ENCODE measurements at places on chromosomes 2 and 18.

GRCh38 chr2:229164545-229165249, 106.4 kb downstream of the PID1 start:
- no peak for DNase-seq

DNA sequence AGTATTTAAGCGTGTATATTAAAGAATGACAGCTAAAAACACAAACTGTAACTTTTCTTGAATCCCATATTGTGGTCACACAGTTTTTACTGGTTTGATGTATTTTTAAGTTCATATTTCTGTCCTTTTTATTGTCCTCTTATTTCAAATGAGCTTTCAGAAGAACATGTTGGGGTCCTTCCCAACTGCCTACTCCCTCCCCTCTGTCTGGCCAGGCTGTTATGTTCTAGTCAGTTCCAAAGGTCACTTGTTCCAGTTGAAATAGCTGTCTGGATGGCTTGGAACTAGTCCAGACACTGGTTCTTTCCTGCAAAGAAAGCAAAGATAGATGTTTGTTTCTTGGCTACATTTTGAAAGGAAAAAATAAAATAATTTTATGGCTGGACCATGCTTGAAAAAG, 306.9 kb downstream of the GULP1 start:
- DNase-seq, result no peak

DNA sequence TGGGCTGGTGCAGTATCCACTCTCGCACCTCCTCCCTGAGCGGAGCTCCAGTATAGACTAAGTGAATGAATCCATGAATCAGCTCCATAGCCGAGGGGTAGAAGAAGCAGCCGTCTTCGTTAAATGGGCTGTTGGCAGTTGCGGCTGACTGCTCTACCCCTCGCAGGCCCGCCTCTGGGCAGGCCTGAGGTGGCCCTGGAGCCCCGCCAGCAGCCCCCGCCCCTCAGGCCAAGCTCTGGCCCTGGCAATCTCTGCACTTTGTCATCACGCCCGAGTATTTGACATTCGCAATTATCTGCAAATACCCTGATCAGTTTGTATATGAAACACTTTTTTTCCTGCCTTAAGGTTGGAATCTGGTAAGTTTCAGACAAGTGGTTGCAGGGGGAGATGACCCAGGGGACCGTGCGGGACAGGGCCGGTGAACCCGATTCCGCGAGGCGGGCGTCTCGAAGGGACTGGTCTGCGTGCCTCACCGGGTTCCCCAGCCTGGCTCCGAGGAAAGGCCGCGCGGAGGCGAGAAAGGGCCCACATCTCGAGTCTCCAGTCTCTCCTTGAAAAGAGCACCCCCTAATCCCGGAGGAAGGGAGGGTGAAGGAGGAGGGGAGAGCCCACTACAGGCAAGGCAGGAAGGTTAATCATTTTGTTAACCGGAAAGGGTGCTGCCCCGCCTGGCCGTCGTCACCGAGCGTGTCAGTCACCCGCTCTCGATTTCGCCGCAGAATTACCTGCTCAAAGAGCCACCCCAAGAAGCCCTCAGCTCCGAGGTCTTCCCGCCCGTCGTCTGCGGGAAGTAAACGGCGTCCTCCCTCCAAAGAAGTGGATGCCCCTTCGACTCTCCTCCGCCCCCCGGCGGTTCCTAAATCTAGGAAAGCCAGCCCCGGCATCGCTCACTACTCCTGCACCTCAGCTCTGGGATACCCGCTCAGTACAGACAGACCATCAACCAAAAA, 11.1 kb upstream of the SATB2 start:
- no peak for DNase-seq

DNA sequence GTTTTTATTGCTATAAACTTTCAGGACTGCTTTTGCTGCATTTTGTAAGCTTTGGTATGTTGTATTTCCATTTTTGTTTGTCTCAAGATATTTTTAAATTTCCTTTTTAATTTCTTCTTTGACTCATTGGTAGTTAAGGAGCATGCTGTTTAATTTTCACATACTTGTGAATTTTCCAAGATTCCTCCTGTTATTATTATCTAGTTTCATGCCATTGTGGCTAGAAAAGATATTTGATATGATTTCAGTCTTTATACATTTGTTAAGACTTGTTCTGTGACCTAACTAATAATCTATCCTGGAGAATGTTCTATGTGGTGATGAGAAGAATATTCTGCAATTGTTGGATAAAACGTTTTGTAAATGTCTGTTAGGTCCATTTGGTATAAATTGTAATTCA, 62.1 kb downstream of the NUP35 start:
- DNase-seq, result no peak

- DNase-seq, result no peak
These were observed 355.8 kb downstream of the MEIS1 start for GRCh38 chr2:66790651-66791181.

- DNase-seq, result no peak
These were observed 19.7 kb downstream of the PTPN18 start for GRCh38 chr2:130375291-130376266.

GRCh38 chr2:18096836-18097405, 218.5 kb downstream of the KCNS3 start:
- no peak for DNase-seq

GRCh38 chr2:163563336-163563735, 172.5 kb downstream of the FIGN start:
- no peak for DNase-seq

DNA sequence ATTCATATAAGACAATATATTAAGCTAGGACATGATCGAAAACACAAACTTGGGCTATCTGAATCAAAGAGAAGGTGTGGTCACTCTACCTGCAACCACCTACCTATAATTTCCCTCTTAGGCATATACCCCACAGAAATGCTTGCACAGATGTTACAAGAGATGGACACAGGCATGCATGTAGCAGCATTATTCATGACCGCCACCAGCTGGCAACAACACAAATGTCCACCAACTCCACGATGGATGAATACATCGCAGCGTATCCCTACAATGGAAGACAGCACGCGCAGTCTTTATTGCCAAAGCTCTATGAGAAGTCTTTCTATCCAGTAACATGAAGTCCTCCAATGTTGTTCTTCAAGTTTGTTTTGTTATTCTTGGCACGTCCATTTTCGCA, 90.8 kb downstream of the ARL4C start:
- DNase-seq, result no peak

- DNase-seq, result no peak
These were observed 34.8 kb downstream of the TIMM21 start for GRCh38 chr18:74183130-74183529.

DNA sequence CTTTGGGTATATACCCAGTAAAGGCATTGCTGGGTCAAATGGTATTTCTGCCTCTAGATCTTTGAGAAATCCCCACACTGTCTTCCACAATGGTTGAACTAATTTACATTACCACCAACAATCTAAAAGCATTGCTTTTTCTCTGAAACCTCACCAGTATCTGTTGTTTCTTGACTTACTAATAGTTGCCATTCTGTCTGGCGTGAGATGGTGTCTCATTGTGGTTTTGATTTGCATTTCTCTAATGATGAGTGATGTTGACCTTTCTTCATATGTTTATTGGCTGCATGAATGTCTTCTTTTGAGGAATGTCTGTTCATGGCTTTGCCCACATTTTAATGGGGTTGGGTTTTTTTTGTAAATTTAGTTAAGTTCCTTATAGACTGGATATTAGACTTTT, 382.6 kb upstream of the ZNF804A start:
- no peak for DNase-seq

DNA sequence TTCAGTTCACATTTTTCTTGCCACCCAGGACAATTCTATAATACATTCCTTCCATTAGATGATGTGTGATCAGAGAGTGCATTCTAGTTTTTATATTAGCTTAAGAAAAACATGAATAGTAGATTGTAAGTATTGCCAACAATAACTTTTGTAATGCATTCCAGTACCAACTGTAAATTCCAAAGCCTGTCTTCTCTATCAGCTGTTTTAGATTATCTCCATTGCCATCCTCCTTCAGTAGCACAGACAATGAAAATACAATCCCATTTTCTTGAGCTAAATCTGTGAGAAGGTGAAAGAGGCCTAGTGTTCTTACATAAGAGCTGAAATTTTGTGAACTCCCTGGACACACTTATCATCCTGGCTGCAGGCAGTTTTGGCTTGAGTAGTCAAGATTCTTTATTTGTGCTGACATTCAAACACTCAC, 103.9 kb downstream of the CCBE1 start:
- DNase-seq, result no peak

- no peak for DNase-seq
These were observed 66.8 kb upstream of the NCK2 start for GRCh38 chr2:105677901-105678300.

DNA sequence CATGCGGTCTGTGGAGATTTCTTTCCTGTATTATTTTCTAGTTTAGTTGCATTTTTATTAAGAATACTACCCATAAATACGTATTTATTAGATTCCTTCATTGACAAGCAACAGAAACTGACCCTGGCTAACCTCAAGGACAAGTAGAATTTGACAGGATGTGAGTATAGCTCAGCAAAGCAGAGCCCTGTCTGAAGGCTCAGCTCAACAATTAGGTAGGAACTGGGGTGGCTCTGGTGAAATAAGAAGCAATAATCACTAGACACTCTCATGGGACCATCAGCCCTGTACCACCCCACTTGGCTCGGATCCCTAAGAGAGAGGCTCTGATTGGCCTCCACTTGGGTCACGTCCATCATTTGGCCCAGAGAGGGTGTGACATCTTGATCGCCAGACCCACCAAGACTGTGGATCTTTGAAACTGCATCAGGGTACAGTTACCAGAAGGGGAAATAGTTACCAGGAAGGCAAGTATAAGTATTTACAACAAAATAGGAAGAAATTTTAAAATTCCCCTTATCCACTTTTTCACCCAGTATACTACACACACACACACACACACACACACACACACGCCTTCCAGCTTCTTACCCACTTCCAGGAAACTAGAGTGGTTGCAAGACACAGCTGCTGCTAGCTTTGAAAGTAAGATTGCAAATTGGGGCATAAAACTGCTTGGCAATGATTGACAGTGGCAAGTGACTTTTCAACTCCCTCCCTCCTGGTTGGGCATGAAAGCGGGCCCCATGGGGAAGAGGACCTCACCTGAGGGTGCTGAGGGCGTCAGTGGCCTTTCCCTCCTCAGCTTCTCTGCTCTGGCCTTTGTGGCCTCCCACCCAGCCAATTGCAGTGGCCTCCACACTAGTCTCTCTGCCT, 41.8 kb downstream of the KCTD18 start:
- DNase-seq, result no peak

DNA sequence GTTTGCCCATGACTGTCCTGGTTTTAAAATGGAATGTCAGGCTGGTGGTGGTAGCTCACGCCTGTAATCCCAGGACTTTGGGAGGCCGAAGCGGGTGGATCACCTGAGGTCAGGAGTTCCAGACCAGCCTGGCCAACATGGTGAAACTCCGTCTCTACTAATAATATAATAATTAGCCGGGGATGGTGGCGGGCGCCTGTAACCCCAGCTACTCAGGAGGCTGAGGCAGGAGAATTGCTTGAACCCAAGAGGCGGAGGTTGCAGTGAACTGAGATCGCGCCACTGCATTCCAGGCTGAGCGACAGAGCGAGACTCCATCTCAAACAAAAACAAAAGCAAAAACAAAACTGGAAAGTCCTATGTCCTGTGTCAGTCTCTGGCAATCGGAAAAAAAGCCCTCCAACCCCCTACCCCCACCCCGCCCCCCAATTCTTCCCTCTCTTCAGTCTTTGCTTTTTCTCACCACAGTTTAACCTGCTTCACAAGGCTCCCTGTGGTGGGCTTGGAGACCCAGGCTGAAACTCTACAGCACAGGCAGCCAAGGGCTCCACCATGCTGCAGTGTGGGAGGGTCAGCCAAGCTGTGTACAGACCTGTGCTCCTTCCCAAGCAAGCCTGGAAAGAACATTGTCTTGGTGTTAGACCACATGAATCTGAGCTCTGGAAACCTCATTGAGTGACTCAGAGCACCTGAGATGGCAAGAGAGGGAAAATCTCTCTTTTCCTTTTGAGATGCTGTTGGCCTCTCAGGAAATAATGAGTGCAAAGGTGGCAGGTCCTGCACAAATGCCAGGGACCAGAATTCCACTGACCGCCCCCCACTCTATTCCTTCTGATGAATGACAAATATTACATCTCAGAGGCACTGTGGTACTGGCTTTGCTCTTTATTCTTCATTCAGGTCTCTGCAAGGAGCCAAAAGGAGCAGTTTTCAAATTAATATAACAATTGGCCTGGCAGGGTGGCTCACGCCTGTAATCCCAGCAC, 16.7 kb downstream of the MYCN start:
- no peak for DNase-seq

DNA sequence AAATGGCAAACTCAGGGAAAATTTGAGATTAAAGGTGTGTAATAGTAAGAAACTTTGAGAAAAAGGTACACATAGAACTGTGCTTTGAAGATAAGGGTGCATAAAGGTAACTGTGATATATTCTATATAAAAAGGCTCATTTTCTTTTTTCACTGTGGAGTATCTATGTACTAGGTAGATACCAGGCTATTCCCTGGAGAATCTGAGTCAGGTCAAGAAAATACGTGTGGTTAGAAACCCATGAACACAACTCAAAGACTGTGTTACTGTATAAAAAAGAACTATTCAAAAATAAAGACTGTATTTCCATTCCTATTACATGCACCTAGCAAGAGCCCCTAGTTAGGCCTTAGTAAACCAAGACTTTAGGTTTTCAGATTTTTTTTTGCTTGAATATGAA, 100.1 kb upstream of the GRB14 start:
- DNase-seq, result no peak

- DNase-seq, result no peak
These were observed 29.2 kb downstream of the CAPN14 start for GRCh38 chr2:31188131-31188530.

DNA sequence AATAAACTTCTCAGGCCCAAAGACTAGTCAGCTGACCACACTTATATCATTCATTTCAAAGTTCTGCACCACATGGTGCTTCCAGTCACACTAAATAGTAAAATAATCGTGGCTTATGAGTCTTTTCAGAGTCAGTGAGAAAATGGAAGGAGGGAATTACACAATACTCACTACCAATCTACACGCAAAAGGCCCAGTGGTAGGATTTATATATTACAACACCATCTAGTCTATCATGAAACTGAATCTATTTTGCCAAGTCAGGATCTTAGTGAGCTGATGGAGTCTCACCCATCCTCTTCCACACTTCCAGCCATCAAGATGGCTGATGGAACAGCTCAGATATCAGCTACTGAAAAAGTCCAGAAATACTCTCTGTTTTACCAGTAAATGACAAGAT, 21.9 kb downstream of the INO80D start:
- DNase-seq, result no peak

- no peak for DNase-seq
These were observed 511.7 kb upstream of the CNTNAP5 start for GRCh38 chr2:123513351-123513750.

DNA sequence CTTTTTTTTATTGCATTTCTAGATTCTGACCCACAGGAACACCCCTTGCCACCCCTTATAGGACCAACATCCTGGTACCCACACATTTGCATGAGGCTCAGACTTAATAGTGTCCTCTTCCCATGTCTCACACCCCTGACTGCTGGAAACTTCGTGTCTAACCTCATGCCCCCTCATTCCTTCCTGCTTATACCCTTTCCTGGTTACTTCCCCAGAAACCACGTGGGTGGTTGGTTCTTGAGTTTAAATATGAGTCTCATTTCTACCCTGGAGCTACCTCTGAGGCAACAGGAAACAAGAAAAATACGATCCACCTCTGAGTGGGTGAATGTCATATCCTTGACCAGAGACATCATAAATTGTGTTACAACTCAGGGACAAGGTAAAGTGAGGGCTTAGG, 1.6 kb downstream of the TNP1 start:
- no peak for DNase-seq
